Stimulated activated CD4-positive, alpha-beta T cell treated with anti-CD3 and anti-CD28 coated beads, Interleukin-2, amount 100 ng/mL, for 24 hours (primary cell): ENCODE measurements at places on chromosomes 2 and 18.

DNA sequence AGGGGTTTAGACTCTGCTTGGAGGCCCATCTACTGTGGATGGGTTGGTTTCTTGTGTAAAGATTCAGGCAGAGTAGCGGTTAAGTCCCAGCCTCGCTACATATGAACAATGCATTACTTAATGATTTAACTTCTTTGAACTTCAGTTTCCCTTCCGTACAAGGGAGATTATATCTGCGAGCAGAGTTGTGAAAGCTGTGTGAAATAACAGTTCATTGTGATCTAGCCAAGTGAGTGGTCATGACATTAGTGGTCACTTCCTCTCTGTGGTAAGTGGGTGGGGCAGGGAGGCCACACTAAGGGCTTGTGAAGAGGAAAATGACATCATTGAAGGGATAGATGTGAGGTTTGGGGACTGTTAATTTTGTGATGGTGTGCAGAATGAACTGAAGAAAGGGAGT, 14.1 kb upstream of the MEX3C start:
- DNase-seq: peak; percentile 53

DNA sequence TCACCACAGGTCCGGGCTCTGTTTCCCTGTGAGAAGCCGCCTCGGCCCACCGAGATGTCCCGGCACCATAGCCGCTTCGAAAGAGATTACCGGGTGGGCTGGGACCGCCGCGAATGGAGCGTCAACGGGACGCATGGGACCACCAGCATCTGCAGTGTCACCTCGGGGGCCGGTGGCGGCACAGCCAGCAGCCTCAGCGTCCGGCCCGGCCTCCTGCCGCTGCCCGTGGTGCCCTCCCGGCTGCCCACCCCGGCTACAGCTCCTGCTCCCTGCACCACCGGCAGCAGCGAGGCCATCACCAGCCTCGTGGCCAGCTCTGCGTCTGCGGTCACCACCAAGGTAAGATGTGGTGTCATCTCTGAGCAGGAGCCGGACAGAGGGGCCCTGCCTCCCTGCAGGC, 177.2 kb downstream of the KLHL29 start:
- no peak for DNase-seq

- DNase-seq: peak; percentile 59
Measured at GRCh38 chr2:46471-47345, at the start of gene FAM110C. TSS of gene FAM110C (minus strand) at chr2:46505. CDS start at chr2:46385, 120 bp downstream.

- no peak for DNase-seq
Measured at GRCh38 chr18:76499637-76500340, 4.7 kb upstream of the ZNF516 start.

GRCh38 chr2:99651930-99652670, 162.3 kb upstream of the REV1 start:
- DNase-seq: no peak
